Fibroblast of lung (primary cell): ENCODE measurements at places on chromosomes 2 and 18. TPM values are rescaled to one million over a fixed set of nuclear protein-coding genes. Genes with fewer than 3 reads are reported as not detected.
A peak's percentile ranks its signal among the peaks of the same experiment; 100 is the strongest.

The RAB17 gene
- 0.17 and 0.26 TPM in 2 replicates for total RNA-seq

The SNED1 gene
- total RNA-seq: 39.5 and 53.2 TPM in 2 replicates

The NPHP1 gene
- total RNA-seq: 5.0 and 5.6 TPM in 2 replicates

The PNPT1 gene
- total RNA-seq: 14.2 and 20.0 TPM in 2 replicates

The LCT gene
- total RNA-seq: under 0.01 TPM in 2 replicates

The LYPD6B gene
- total RNA-seq: not detected in 2 replicates

The FEV gene
- not detected in 2 replicates for total RNA-seq

- H3K4me1 ChIP-seq: no peaks in the 10 kb centered on the region
- no peak for DNase-seq
- no peaks in the 10 kb centered on the region for H3K36me3 ChIP-seq
Observed at GRCh38 chr2:188209218-188209617, 82.5 kb upstream of the GULP1 start.

DNA sequence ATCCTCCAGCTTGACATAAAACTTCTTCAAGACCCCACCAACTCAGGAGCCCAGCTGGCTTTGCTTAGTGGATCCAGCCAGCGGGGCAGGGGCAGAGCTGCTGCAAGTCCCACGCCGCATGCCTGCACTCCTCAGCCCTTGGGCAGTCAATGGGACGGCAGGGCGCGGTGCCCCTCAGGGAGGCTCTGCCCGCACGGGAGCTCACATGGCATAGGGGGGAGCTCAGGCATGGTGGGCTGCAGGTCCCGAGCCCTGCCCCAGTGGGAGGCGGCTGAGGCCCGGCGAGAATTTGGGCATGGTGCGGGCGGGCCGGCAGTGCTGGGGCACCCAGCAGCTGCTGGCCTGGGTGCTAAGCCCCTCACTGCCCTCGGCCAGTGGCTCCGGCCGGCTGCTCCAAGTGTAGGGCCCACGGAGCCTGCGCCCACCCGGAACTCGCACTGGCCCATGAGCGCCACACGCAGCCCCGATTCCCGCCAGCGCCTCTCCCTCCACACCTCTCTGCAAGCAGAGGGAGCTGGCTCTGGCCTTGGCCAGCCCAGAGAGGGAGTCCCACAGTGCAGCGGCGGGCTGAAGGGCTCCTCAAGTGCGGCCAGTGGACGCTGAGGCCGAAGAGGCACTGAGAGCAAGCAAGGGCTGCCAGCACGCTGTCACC, 27.2 kb downstream of the IDH1 start:
- no peaks in the 10 kb centered on the region for H3K36me3 ChIP-seq
- H3K27me3 ChIP-seq: no peaks in the 10 kb centered on the region
- no peak for DNase-seq
- no peak overlapping the region for H3K4me3 ChIP-seq
- no peak overlapping the region for H3K27ac ChIP-seq

DNA sequence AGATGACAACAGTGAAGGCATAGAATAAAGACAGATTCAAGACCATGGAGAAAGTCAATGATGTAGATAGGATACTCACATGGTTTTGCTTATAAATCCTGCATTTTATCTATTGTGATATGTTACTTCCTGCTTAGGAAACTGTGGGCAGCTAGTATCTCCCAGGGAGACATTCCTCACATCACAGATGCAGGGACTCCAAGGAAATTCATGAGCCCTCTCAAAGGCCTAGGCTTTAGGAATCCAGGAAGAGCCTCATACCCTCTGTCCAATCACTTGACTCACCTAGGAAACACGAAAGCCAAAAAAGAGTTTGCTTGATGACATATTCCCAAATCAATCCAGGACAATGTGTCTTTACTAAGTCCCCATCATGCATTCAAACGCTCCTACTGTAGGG, 247.8 kb upstream of the KLHL29 start:
- H3K4me3 ChIP-seq: no peak overlapping the region
- no peaks in the 10 kb centered on the region for H3K4me1 ChIP-seq
- DNase-seq: no peak
- H3K27ac ChIP-seq: no peak overlapping the region

DNA sequence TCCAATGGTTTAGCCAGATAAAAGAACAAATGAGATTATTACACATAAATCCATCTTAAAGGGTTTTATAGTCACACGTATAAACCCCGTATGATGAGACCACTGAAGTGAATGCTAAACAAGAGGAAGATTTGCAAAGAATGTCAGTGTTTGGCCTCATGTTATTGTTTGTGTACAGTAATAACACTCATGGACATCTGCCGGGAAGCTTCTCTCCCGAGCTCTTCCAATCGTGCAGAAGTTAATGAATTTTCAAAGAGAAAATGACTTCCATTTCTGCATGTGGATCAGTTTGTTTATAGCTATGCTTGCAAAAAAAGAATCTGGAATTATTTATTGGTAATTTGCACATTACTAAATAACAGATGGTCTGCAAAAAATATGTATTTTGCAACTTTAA, 88.5 kb upstream of the APCDD1 start:
- H3K36me3 ChIP-seq: no peaks in the 10 kb centered on the region
- no peaks in the 10 kb centered on the region for H3K27me3 ChIP-seq
- no peak for DNase-seq
- no peak overlapping the region for H3K27ac ChIP-seq
- H3K4me1 ChIP-seq: no peaks in the 10 kb centered on the region
- H3K4me3 ChIP-seq: no peak overlapping the region

- H3K4me1 ChIP-seq: peaks cover 45% of the 10 kb centered on the region
- DNase-seq: no peak
- peaks cover 2% of the 10 kb centered on the region for H3K36me3 ChIP-seq
- no peaks in the 10 kb centered on the region for H3K27me3 ChIP-seq
- H3K27ac ChIP-seq: peak overlapping the region; percentile 97
- peak overlapping the region; percentile 32 for H3K4me3 ChIP-seq
Observed at GRCh38 chr2:128305555-128306080, 13.1 kb downstream of the HS6ST1 start.

- no peaks in the 10 kb centered on the region for H3K4me1 ChIP-seq
- DNase-seq: no peak
- no peaks in the 10 kb centered on the region for H3K27me3 ChIP-seq
- no peak overlapping the region for H3K27ac ChIP-seq
- no peaks in the 10 kb centered on the region for H3K36me3 ChIP-seq
Observed at GRCh38 chr18:64713284-64713683, 564.4 kb upstream of the LINC00305 start.

GRCh38 chr2:234630801-234631261, 133.9 kb upstream of the ARL4C start:
- no peaks in the 10 kb centered on the region for H3K36me3 ChIP-seq
- no peaks in the 10 kb centered on the region for H3K27me3 ChIP-seq
- peaks cover 21% of the 10 kb centered on the region for H3K4me1 ChIP-seq
- H3K4me3 ChIP-seq: no peak overlapping the region
- peak; percentile 44 for DNase-seq

GRCh38 chr18:74326231-74326630, 10.6 kb downstream of the C18orf63 start:
- H3K4me3 ChIP-seq: no peak overlapping the region
- H3K27ac ChIP-seq: no peak overlapping the region
- no peak for DNase-seq
- no peaks in the 10 kb centered on the region for H3K4me1 ChIP-seq
- H3K27me3 ChIP-seq: no peaks in the 10 kb centered on the region

DNA sequence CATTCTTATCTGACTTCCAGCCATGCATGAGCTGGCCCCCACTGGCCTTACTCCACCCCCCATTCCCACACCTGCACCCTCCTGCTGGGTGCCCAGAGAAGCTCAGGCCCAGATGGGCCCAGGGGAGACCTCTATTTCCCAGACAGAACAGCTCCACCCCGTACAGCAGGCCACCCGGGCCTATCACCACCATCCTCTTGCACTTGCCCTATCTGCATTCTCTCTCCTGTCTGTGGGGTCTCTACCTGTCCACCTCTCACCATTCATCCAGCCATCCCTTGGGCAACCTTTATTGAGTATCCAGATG, 25.3 kb upstream of the TNS1 start:
- peaks cover 18% of the 10 kb centered on the region for H3K27me3 ChIP-seq
- no peak for DNase-seq
- no peak overlapping the region for H3K4me3 ChIP-seq
- no peak overlapping the region for H3K27ac ChIP-seq
- H3K4me1 ChIP-seq: no peaks in the 10 kb centered on the region
- no peaks in the 10 kb centered on the region for H3K36me3 ChIP-seq

- peak; percentile 5 for DNase-seq
- no peaks in the 10 kb centered on the region for H3K36me3 ChIP-seq
- no peaks in the 10 kb centered on the region for H3K27me3 ChIP-seq
- no peak overlapping the region for H3K27ac ChIP-seq
Observed at GRCh38 chr18:68033466-68033865, 516.9 kb upstream of the DSEL start.

DNA sequence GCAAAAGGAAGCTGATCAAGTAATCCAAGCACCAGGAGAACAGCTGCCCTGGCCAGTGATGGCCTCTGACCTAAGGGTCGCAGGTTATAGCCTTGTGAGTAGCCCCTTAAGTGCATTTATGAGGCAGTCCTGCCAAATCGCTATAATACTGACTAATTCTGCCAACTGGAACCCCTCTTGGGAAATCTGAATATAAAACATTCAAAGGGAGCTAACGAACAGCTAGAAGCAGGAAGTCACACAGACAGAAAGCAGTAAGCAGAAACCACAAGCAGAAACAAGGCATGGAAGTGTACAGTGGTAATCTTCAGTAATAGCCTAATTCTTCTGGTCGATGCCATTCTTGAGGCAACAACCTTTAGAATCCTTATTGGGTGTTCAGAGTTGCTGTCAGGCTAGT, 521.3 kb downstream of the METTL4 start:
- DNase-seq: no peak
- H3K36me3 ChIP-seq: no peaks in the 10 kb centered on the region
- no peaks in the 10 kb centered on the region for H3K4me1 ChIP-seq
- H3K4me3 ChIP-seq: no peak overlapping the region

DNA sequence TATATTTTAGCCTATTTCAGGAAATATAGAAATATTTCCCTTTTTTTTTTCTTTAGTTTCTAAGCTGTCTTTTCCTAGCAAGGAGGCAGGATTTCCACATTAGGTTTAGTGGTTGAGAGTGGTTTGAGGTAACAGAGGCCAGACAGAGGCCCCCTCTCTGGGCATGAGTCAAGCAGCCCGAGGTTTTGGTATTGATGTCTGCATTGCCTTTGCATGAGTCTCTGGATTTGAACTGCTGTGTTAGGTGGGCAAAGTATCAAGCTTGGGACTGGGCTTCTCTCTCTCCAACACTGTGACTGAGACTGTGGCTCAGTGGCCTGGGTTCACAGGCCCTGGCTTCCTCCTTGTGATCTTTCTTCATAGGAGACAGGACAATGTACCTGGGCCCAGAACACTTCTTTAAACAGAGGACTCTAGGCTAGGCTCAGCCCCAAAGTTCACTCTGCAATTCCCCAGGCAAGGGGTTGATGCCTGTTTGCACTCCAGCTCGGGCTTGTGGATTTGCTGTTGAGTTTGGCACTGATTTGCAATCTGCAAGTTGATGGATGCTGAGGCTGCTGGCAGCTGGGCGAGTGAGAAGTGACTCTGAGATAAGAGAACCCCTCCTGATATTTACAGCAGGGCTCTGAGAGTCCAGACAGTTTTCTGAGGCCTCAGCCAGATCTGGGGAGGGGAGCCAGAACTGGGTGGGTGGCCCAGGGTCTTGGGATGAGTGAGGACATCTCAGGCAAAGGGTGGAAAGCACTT, 271.2 kb downstream of the EN1 start:
- no peaks in the 10 kb centered on the region for H3K4me1 ChIP-seq
- no peak overlapping the region for H3K4me3 ChIP-seq
- no peaks in the 10 kb centered on the region for H3K36me3 ChIP-seq
- H3K27ac ChIP-seq: no peak overlapping the region

DNA sequence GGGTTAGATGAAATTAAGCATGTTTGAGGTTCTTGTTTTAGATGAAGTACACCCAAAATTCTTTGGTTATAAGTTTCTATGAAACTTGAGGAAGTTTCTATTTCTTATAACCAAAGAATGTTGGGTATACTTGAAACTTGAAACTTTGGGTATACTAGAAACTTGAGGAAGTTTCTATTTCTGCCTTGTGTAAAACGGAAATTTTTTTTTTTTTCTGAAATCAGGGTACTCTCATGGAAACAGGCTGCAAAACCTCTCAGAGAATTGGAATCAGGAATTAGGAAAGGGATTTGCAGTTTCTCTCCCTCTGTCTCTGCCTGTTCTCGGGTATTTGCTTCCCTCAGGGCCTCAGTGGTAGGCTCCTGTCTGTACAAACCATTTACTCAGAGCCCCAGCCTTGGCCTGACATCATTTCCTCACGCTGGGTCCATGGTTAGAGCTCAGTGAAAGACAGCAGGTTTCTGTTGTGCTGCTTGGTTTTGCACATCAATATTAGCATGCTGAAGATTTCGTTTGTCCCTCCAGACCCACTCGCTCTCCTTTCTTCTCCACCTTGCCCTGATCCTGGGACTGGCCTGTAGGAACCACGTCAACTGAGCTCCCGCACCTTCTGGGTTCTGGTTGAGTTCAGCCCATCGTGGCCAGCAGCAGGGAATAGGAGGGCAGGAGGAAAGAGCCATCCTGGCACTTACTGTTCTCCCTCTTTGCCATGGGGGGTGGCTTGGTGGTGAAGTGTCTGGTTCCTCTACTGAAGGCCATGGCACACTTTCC, 106.4 kb downstream of the POLR1A start:
- peaks cover 19% of the 10 kb centered on the region for H3K4me1 ChIP-seq
- H3K4me3 ChIP-seq: no peak overlapping the region
- H3K27ac ChIP-seq: peak overlapping the region; percentile 66

GRCh38 chr2:11749646-11750349, 3.4 kb downstream of the LPIN1 start:
- H3K4me3 ChIP-seq: peak overlapping the region; percentile 78
- no peak overlapping the region for H3K27ac ChIP-seq
- DNase-seq: peak; percentile 23
- H3K36me3 ChIP-seq: no peaks in the 10 kb centered on the region

GRCh38 chr2:168146892-168147810, 100.2 kb downstream of the STK39 start:
- no peak overlapping the region for H3K4me3 ChIP-seq
- no peak overlapping the region for H3K27ac ChIP-seq
- DNase-seq: no peak
- H3K4me1 ChIP-seq: no peaks in the 10 kb centered on the region

GRCh38 chr2:241074901-241075540, 27.1 kb downstream of the MTERF4 start:
- H3K4me3 ChIP-seq: no peak overlapping the region
- H3K4me1 ChIP-seq: no peaks in the 10 kb centered on the region
- H3K27ac ChIP-seq: no peak overlapping the region
- H3K36me3 ChIP-seq: peaks cover 12% of the 10 kb centered on the region
- no peaks in the 10 kb centered on the region for H3K27me3 ChIP-seq
- DNase-seq: no peak

DNA sequence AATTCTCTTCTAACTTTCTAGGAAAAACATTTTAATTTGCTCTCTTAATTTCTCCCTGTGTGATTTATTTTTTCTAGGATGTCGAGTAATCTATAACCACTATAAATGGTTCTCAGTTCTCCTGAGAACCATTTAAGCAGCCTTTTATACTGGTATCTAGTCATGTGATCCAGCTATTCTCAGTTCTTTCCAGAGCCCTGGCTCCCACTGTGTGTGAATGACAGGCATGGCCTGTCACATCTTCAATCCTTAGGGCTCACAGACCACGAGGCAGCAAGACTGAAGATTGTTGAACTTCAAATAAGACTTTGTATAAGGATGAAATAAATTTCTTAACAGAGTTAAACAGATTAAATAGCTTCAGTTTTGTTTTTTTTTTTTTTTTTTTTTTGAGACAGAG, 219.4 kb downstream of the HNMT start:
- DNase-seq: no peak
